ENCODE measurements at places on chromosomes 3 and 15.

- no peak for DNase-seq
Measured at GRCh38 chr3:69902386-69902785, 97.1 kb upstream of the SAMMSON start.

- DNase-seq = no peak
Measured at GRCh38 chr3:186003610-186004009, 65.8 kb upstream of the TRA2B start.

GRCh38 chr3:105866656-105867653 lies 1.9 kb downstream of the CBLB start:
- DNase-seq = no peak

DNA sequence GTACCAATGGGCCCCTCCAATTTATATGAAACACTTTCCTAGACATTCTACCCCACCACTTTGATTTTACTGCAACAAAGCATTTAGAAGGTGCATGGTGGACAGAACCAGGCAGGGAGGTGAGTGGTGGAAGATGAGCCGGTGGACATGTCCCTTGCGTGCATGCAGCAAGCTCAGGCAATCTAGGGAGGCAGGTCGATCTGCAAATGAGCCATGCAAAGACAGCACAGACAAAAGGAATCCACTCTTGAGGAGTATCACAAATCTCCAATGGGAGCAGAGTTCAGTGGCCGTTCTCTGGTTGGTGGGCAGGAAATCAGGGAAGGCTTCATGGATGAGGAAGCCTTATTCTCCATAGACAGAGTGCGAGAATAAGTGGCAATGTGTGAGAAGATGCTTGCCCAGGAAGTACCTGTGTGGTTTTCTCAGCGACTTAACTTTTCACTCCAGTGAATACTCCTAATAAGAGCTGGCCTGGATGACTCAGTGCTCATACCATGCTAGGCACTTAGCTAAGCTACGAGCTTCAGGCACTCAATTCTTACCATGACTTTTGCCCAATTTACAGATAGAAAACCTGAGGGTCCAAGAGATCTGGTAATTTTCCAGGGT lies 152.5 kb downstream of the FOXP1 start:
- DNase-seq = no peak

DNA sequence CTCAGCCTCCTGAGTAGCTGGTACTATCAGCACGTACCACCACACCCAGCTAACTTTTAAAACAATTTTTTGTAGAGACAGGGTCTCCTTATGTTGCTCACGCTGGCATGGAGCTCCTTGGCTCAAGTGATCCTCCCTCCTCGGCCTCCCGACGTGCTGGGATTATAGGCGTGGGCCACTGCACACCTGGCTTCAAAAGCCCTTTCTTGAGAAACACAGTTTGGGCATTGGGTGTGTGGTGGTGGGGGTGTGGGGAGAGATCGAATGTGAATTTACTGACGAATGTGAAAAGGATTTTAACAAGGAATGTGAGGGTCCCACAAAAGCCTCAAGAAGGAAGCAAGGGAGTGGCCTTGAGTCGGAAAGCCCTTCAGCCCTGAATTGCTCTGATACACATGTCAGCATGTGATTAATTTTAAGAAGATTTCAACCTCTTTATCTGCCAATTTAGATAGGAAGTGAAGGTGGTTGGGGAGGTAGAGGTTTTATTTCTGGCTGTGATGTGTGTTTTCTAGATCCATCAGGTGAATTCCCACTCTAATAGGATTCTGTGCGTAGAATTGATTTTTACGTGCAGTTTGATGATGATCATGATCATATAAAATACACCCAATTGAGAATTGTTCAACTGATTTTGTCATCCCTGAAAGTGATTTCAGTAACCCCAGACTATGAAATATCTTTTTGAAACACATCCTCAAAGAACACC lies 1.1 kb downstream of the CCR4 start:
- DNase-seq = no peak

DNA sequence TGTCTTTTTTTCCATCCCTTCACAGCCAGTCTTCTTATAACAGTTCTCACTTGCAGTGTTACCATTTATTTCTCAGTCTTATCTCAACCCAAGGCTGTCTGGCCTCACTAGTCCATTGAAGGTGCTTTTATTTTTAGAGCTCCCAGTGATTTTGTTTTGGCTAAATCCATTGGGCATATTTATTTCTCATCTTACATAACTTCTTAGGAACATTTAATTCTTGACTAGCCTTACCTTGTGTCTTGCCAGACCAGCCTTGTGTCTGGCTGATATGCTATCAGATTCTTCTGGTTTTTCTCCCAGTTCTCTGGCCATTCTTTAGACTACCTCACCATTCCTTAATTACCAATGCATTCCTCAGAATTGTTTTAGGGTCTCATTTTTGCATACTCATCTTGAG lies 42.3 kb upstream of the TUSC7 start:
- no peak for DNase-seq

DNA sequence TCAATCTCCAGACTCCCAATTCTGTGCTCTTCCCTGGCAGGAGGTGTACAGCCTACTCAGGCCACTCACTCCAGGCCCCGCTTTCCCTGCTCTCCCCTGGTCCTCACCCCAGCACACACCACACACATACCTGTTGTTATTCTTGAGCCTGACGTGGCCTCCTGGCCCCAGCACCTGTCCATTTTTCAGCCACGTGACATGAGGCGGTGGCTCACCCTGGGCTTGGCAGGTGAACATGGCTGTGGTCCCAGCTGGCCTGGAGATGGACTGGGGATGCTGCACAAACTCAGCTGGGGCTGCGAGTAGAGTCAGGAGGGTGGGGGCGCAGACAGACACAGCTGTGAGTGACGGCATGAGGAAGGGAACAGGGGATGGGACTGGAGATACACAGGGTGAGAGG lies 27.3 kb downstream of the RNU5B-1 start:
- no peak for DNase-seq

DNA sequence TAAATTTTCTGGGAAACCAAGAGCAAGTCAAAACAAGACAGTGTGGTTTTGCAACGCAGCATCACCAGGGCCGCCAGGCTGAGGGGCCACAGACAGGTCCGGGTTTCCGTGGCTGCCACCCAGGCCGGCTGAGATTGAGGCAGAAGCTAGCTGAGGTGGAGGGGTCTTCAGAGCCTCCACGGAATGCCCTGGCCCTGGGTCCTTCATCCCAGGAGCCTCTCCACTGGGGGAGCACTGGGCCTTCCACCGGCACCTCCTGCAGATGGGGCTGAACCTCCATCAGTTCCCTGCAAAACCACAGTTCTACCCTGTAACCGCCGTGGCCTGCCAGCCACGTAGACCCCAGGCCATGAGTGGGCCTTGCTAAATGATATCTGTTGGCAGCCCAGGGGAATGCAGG lies 152.7 kb downstream of the CHSY1 start:
- no peak for DNase-seq

- DNase-seq = peak; percentile 37
Measured at GRCh38 chr3:42830437-42831320, 21.4 kb downstream of the ACKR2 start.

DNA sequence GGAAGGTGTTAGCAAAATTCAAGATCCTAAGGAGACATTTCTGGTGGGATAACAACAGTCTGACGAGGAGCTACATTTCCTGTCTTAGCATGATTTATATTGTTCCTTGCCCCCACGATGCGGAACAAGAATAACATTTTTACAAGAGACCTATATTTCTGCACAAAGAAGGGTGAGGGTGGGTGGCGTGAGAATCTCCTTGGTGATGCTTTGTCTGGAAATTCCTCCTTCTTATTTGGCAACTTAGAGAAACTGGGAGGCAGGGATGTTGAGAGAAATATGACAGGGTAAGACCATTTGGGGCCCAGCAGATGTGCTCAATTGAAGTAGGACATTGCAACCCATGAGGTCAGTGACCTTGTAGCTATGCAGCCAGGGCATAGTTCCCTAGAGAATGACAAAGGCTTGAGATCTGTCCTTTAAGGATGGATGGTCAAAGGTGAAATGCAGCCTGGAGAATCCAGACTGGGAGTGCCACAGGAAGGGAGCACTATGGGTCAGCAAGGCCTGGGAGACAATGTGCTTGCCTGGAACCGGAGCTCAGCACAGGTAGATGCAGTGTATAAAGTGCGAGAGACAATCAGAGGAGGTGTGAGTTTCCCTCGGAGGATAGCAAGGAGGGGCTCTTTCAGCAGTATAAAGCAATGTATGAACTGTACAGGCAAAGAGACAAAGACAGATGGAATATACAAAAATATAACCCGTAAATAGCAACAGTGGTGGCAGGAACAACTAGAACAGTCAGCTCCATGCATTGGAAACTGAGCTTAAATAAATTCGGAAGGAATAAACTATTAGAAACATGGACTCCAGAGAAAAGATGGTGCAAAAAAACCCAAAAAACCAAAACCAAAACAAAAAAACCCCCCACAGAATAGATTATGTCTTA lies 317.6 kb upstream of the TBL1XR1 start:
- no peak for DNase-seq

DNA sequence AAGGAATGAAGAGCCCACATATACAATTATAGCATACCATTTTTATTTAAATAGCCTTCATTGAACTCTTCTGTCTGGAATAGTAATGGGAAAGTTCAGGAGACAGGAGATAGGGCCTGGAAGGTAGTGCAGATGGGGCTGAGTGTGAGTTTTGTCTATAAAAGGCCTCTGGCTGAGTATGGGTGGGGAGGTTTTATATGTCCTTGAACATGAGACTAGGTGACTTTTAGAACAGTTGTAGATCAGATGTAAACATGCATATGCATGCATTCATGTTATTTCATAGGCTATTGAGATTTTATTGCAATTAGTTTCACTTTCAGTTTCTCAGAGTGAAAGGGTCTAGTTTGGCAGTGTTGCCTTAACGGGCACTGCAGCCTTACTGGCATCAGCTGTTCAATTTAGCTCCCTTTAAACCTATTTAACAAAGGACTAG lies 27.1 kb downstream of the CGGBP1 start:
- DNase-seq = peak; percentile 36

GRCh38 chr3:17032407-17033034 lies 147.8 kb downstream of the PLCL2 start:
- peak; percentile 49 for DNase-seq
